Activated T-cell treated with anti-CD3 and anti-CD28 coated beads for 1 hour (primary cell): ENCODE measurements at places on chromosomes 2 and 18.

- DNase-seq, result no peak
These were observed 9.4 kb upstream of the GBX2 start for GRCh38 chr2:236177604-236177966.

DNA sequence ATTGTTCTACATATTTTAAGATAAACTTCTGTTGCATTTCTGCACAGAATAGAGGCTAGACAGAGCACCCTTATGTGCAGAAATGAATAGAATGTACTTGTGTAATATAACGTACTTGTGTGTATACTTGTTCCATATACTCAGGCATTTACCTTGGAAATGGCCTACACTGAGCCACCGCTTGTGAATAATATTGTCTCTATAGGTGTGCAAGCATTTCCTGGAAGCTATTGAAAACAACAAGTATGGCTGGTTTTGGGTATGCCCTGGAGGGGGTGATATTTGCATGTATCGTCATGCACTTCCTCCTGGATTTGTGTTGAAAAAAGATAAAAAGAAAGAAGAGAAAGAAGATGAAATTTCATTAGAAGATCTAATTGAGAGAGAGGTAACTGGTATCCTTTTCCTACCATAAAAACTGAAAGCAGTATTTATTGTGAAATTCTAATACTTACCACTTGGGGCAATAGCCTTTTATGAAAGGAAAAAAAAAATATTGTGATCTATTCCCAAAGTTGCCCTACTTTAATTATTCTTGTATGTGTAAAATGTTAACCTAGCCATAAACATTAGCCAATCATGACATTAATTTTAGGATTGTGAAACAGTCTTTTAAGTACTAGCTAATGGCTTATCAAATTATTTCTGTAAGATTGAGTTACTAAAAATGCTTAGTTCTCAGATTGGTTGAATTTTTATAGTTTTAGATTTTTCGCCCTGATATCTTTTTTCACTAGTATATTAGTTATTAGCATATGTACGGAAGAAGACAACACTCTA, 18.0 kb downstream of the ZC3H15 start:
- no peak for DNase-seq

DNA sequence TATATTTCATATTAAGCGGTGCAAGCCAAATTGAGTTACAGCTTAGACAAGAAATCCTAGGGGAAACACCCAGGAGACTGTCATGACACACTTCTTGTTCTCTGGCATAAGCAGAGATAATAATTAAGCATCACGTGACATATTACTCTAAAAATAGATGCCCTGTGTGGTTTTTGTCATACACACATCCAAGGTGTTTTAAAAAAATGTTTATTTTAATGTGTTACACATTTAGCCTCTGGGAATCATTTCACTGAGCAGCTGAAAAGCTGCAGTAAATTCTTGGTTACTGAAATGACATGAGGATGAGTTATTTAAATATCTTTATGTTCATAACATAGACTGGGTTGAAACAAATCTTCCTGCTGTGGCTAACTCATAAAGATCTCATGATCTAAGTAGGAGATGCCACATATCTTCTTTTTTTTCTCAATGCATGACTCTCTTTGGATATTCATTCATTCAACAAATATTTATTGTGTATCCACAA, 38.0 kb upstream of the ERMN start:
- no peak for DNase-seq

DNA sequence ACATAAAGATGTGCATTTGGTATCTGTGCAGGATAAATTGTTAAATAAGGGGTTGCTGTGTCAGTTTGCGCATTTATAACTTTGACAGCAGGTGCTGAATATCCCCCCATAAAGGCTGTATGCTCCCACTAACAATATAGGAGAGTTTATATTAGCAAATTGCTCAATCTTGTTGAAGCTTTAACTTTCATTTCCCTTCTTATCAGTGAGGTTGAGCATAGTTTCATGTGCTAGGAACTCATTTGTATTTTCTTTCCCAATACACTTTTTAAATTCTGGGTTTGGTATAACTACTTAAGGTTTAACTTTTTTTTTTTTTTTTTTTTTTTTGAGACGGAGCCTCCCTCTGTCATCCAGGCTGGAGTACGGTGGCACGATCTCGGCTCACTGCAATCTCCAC, 89.0 kb downstream of the FAM117B start:
- DNase-seq, result no peak

GRCh38 chr18:77316641-77317040, 67.0 kb downstream of the GALR1 start:
- DNase-seq, result no peak

GRCh38 chr2:53654396-53654795, 113.2 kb upstream of the CHAC2 start:
- DNase-seq, result no peak

DNA sequence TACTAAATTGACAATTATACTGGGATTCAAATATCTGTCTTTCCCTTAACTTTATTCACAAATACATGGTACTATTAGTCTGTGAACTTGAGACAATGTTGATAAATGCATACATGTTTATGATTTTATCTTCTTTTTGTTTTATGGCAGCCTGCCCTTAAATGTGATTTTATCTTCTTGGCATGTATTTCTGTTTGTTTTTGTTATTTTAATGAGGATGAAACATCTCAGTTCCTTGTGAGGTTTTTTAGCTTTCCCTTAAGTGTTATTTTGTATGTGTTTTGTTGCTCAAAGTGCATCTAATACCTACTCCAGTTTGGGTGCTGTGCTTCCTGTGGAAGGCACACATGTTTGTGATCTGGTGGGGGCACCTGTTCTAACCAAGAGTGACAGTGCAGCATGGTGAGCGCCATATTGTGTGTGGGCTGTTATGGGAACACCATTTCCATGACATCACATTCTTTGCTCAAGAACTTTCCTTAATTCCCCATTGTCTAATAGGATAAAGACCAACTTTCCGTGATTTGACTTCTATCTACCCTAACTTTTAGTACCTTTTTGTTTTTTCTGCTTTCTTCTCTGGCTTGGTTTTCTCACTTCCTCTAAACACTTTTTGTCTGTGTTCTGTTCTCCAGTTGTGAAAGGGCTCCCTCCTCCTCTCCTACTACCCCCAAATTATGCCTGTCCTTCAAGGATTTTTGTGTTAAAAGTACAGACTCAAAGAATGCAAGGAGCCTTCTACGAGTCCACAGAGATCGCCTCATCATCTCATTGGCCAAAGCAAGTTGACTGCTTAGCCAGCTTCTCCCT, 162.1 kb upstream of the TTC39C start:
- no peak for DNase-seq

- DNase-seq, result no peak
These were observed 155.3 kb downstream of the ANTXR1 start for GRCh38 chr2:69168144-69168813.

- no peak for DNase-seq
These were observed 43.4 kb downstream of the FEZ2 start for GRCh38 chr2:36554531-36554930.

GRCh38 chr2:149441255-149441654, 110.9 kb downstream of the LYPD6 start:
- DNase-seq, result no peak

DNA sequence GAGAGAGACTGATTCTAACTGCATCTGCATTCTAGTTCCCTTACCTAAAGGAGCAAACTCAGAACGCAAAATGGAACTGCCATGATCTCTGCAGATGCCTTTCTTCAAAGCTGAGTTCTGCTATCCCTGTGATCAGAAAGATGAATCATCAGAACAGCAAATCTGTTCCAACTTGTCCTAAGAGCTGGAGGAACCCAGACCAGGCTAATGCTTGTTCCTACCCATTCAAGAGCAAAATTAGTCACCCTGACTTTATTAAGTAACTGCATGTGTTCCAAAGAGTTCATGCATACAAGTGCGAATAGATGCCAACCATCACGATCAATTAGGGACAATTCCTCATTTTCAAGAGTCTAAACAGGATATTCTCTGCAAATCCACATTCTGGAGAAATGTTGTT, 46.5 kb downstream of the MBP start:
- no peak for DNase-seq

- no peak for DNase-seq
These were observed 69.4 kb upstream of the UBE2E3 start for GRCh38 chr2:180910831-180911665.

DNA sequence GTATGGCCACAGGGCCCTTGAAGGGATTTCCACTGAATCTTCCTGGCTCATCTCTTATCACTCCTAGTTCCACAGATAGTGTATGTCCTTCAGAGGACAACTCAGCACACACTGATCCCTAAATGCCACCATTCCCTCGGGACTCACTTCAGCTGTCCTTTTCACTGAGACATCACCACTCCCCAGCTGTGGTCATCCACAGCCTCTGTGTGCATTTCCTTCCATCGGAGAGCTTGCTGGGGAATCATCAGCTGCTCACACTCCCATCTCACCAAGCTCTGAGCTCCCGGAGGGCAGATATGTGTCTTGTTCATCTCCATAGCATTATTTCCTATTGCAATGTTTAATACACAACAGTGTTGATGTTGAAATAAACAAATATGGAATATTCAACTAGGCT, 759.5 kb downstream of the RNF144A start:
- no peak for DNase-seq

DNA sequence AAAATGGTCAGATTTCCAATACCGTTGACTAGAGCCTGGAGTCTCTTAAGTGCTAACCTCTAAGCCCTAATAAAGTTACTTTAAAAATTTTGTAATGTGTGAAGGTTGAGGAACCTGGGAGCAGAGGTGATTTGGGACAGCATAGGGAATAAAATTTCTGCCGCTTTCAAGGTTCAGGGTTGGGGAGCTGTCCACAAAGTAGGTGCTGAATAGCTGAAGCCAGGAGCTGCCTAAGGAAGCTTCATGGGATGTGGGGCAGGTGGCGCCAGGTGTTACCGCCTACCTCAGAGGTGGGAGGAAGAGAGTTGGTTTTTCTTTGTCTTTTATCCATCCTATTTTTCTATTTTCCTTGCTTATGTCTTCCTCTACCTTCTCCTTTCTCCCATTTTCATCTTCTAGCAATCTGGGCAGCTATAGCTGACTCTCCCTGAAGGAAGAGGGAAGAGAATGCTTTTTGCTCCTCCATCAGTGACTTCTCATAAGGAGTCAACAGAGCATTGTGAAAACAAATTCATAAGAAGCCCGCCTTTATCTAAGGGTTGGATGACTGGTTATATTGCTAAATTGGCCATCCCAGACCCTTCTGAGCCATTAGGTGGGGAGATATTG, 178.7 kb downstream of the CLIP4 start:
- no peak for DNase-seq

- no peak for DNase-seq
These were observed 94.0 kb upstream of the ITGA6 start for GRCh38 chr2:172333235-172333977.

- DNase-seq, result no peak
These were observed 91.1 kb upstream of the FZD7 start for GRCh38 chr2:201942531-201942930.

GRCh38 chr2:235605312-235606003, 111.6 kb downstream of the AGAP1 start:
- DNase-seq, result no peak

DNA sequence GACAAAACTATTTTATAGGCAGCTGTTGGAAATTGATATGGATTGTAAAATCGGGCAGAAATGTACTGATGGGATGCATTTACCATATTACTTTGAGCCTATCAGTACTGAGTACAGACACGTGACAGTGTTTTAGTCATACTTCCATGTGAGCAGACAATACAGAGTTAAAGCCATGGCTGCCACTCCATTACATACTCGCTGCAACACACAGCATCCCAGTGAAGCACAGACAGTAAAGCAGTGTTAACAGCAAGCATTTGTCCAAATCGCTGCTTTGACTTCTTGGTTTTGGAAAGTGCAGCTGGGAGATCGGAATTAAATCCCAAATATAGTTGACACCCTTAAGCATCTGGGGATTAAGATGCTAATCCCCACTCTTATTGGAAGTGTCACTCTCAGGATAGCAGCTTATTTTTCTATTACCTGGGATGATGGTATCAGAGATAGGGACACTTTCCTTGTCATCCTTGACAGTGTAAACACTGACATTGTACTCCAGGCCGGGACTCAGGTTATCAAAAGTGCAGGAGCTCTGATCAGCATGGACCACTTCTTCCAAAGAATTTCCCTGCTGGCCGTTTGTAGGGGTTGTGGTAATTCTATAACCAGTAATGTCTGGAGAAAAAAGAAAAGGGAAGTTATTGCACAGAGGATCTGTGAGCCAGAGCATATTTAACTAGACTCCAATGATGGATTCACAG, 41.6 kb downstream of the FN1 start:
- no peak for DNase-seq

DNA sequence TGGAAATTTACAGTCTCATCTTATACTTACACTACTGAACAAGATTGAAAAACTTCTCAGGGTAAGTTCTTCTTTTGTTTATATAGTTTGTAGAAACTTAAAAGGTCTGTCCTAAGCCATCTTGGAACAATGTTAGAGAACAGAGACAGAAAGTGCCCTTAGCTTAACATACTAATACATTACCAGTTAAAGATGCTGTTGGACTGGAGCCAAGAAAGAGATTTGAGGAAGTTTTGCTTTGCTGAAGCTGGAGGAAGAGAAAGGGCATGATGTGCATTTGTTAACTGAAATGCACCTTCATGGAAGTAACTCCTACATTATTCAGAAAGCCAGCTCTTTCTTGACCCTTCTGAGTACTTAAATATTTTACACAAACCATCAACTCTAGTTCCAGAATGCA, 66.5 kb upstream of the TNFRSF11A start:
- no peak for DNase-seq

DNA sequence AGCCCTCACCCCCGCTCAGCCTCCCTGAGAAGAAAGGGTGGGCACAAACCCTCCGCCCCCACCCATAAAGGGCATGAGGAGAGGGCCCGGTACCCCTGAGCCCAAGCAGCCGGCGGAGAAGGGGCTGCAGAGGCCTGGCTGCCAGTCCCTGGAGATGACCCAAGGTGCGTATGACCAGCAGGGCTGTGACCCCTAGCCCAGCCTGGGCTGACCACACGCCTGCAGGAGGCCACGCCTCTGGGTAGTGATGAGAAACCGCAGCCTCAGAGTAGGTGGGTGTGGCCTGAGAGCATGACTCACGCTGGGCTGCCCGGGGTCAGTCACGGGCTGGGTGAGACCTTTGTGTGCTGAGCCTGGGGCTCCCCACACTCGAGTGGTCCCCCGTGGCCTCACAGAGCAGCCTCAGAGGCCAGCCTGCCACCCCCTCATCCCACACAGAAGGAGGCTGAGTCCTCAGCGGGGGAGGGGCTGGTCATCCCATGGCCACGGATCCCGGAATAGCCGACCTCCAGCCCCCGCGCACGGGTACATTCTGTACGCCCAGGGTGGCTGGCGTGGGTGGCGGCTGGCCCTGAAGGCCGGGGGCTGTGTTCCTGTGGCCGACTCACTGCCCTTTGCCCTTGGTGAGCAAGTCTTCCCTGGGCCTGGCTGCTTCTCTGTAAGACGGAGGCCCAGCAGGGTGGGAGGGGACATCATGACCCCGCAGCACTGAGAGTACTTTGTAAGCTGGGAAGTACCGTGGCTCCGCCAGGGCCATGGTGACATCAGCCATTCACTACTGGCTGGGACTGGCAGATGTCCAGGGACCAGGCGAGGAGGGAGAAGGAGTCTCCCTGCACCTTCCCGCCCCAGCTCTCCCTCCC, 110.8 kb upstream of the OTOS start:
- no peak for DNase-seq

- DNase-seq, result no peak
These were observed 14.9 kb upstream of the ZNF385B start for GRCh38 chr2:179876266-179876665.

GRCh38 chr2:17638196-17638743, 97.8 kb downstream of the VSNL1 start:
- no peak for DNase-seq

- no peak for DNase-seq
These were observed 266.2 kb downstream of the FIGN start for GRCh38 chr2:163469561-163469962.
